MCF 10A (cell line): ENCODE measurements at places on chromosomes 3 and 15. TPM values are rescaled to one million over a fixed set of nuclear protein-coding genes. Genes with fewer than 3 reads are reported as not detected.

- peaks cover 12% of the 10 kb centered on the region for H3K27me3 ChIP-seq
- H3K4me1 ChIP-seq: no peaks in the 10 kb centered on the region
- DNase-seq: no peak
- H3K27ac ChIP-seq: no peak overlapping the region
- no peak overlapping the region for H3K4me3 ChIP-seq
- no peaks in the 10 kb centered on the region for H3K36me3 ChIP-seq
Observed at GRCh38 chr3:18526667-18527066, 101.5 kb upstream of the SATB1 start.

- no peaks in the 10 kb centered on the region for H3K27me3 ChIP-seq
- H3K4me3 ChIP-seq: no peak overlapping the region
- peaks cover 4% of the 10 kb centered on the region for H3K36me3 ChIP-seq
Observed at GRCh38 chr3:16993227-16993626, 108.5 kb downstream of the PLCL2 start.

C3orf62 gene
- total RNA-seq: 8.1 and 9.4 TPM in 2 replicates

- H3K27me3 ChIP-seq: no peaks in the 10 kb centered on the region
- H3K4me3 ChIP-seq: no peak overlapping the region
- no peaks in the 10 kb centered on the region for H3K36me3 ChIP-seq
- peak overlapping the region; percentile 91 for H3K27ac ChIP-seq
Observed at GRCh38 chr15:57609805-57610529, 18.3 kb downstream of the MYZAP start.

- no peaks in the 10 kb centered on the region for H3K4me1 ChIP-seq
- peaks cover 11% of the 10 kb centered on the region for H3K36me3 ChIP-seq
- H3K27me3 ChIP-seq: no peaks in the 10 kb centered on the region
Observed at GRCh38 chr15:69375151-69375790, 38.9 kb upstream of the KIF23 start.

DLEC1 gene
- 1.3 TPM in 1 of 2 replicates, not detected in the other for total RNA-seq

- no peaks in the 10 kb centered on the region for H3K4me1 ChIP-seq
- DNase-seq: no peak
Observed at GRCh38 chr15:71806452-71806931, 3.9 kb upstream of the NR2E3 start.

XCR1 gene
- total RNA-seq: not detected in 2 replicates

- no peaks in the 10 kb centered on the region for H3K36me3 ChIP-seq
- H3K27me3 ChIP-seq: no peaks in the 10 kb centered on the region
- no peak overlapping the region for H3K27ac ChIP-seq
- no peak for DNase-seq
Observed at GRCh38 chr15:100143378-100143777, 198.4 kb downstream of the ADAMTS17 start.

GRCh38 chr15:81338170-81339007 lies 14.4 kb upstream of the STARD5 start:
- no peaks in the 10 kb centered on the region for H3K27me3 ChIP-seq
- no peak overlapping the region for H3K4me3 ChIP-seq
- peak overlapping the region; percentile 31 for H3K27ac ChIP-seq
- no peaks in the 10 kb centered on the region for H3K36me3 ChIP-seq
- DNase-seq: peak; percentile 91

GRCh38 chr15:67784090-67784781 lies 41.1 kb upstream of the SKOR1 start:
- no peaks in the 10 kb centered on the region for H3K4me1 ChIP-seq
- no peak overlapping the region for H3K4me3 ChIP-seq
- no peaks in the 10 kb centered on the region for H3K27me3 ChIP-seq

DNA sequence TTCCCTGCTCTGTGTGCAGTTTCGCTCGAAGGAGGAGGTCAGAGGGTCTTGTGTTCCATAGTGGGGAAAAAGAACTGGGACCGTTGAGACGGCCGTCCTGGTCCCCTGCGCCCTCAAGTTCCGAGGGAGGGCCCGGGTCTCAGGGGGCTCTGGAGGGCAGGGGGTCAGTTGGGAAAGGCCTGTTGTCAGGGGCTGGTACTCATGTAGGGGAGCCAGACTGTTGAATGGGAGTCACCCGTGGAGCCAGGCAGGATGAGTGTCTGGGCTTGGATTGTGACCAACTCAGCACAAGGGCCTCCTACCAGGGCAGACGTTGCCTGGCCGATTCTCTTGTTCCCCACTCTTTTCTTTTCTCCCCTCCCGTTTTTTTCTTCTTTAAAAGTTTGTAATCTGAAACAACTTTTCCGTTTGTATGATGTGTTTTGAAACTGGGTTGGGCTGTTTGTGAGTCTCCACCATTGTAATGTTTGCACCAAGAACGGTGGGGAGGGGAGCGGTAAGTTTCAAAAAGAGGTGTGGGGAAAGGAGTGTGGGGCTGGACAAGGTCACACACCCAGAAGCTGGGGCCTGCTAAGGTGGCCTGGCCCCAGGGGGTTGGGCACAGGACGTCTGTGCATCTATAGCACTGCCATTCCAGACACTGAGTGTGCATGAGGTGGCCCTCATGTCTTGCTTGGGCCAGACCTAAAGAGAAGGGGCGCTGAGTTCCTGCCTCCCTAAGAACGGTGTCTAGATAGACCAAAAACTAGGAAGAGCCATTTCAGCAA lies 1.1 kb downstream of the CMTM7 start:
- H3K27me3 ChIP-seq: no peaks in the 10 kb centered on the region
- H3K27ac ChIP-seq: peak overlapping the region; percentile 20
- peaks cover 6% of the 10 kb centered on the region for H3K4me1 ChIP-seq
- peak overlapping the region; percentile 80 for H3K4me3 ChIP-seq
- no peaks in the 10 kb centered on the region for H3K36me3 ChIP-seq

GRCh38 chr15:69315402-69316110 lies 16.8 kb downstream of the PAQR5 start:
- peaks cover 5% of the 10 kb centered on the region for H3K4me1 ChIP-seq
- peaks cover 5% of the 10 kb centered on the region for H3K36me3 ChIP-seq
- no peak for DNase-seq
- no peak overlapping the region for H3K27ac ChIP-seq
- H3K27me3 ChIP-seq: no peaks in the 10 kb centered on the region

DNA sequence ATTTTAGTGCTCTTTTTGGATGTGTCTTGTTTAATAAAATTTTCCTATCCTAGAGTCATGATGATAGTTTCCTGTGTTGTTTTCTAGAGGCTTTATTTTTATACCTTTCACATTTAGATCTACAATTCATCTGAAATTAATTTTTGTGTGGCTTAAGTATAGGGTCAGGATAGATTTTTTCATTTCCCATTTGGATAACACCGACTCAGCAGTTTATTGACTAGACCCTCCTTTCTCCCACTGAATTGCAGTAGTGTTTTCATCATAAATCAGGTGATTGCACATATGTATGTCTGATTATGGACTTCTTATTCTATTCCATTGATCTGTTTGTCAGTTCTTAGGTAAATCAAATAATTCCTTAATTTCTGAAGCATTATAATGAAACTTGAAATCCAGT lies 10.4 kb downstream of the PRR23A start:
- H3K4me1 ChIP-seq: no peaks in the 10 kb centered on the region
- H3K36me3 ChIP-seq: no peaks in the 10 kb centered on the region

DNA sequence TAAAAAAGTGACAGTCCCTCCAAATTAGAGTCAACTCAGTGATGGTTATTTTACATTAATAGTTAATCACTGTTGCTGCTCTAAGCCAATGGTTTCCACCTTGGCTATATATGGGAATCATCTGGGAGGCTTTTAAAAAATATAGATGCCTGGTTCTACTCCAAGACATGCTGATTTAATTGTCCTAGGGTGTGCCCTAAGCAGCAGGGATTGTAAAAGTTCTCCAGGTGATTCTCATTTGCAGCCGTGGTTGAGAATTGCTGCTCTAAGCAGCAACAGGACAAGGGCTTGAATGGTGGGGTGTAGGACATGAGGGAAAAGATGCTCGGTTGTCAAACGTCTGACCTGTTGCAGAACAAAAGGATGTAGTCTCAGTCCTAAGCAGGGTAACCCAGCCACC lies 405.1 kb upstream of the MCTP2 start:
- H3K27ac ChIP-seq: no peak overlapping the region
- no peaks in the 10 kb centered on the region for H3K27me3 ChIP-seq
- no peak for DNase-seq
- no peak overlapping the region for H3K4me3 ChIP-seq

TEX9 gene
- total RNA-seq: 6.3 and 6.8 TPM in 2 replicates

- H3K36me3 ChIP-seq: no peaks in the 10 kb centered on the region
- H3K4me3 ChIP-seq: no peak overlapping the region
- H3K4me1 ChIP-seq: no peaks in the 10 kb centered on the region
- DNase-seq: no peak
- H3K27ac ChIP-seq: no peak overlapping the region
Observed at GRCh38 chr15:100216182-100216581, 125.6 kb downstream of the ADAMTS17 start.

SLCO2A1 gene
- total RNA-seq: 0.59 and 1.0 TPM in 2 replicates

GRCh38 chr3:78183906-78184599 lies 1144.2 kb downstream of the ROBO2 start:
- no peak overlapping the region for H3K27ac ChIP-seq
- no peak for DNase-seq
- H3K4me3 ChIP-seq: no peak overlapping the region
- H3K4me1 ChIP-seq: no peaks in the 10 kb centered on the region
- H3K27me3 ChIP-seq: no peaks in the 10 kb centered on the region

DNA sequence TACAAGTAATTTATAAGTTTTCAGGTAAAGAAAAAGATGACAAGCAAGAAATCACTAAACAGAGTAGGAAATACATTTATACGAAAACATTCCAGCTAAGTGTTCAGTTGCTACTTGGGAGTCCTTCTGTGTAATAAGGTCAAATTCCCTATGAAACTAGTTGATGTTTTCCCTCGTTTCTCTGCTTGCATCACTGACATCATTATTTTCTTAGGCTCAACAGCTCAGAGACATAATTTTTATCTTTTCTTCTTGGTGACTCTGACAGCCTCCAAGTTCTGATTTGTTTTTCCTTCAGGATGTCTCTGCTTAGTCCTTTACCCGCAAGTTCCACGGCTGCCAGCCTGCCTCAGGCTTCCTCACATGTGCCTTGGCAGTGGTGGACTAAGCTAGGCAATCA lies 173.6 kb downstream of the P3H2 start:
- no peak overlapping the region for H3K4me3 ChIP-seq
- H3K36me3 ChIP-seq: no peaks in the 10 kb centered on the region
- H3K27ac ChIP-seq: peak overlapping the region; percentile 74
- H3K4me1 ChIP-seq: peaks cover 25% of the 10 kb centered on the region

GRCh38 chr3:175885231-175885766 lies 1026.2 kb downstream of the NAALADL2 start:
- H3K4me1 ChIP-seq: no peaks in the 10 kb centered on the region
- no peak overlapping the region for H3K27ac ChIP-seq
- no peak for DNase-seq
- no peaks in the 10 kb centered on the region for H3K36me3 ChIP-seq
- H3K27me3 ChIP-seq: no peaks in the 10 kb centered on the region

TGM4 gene
- total RNA-seq: 1.1 and 2.5 TPM in 2 replicates

DNA sequence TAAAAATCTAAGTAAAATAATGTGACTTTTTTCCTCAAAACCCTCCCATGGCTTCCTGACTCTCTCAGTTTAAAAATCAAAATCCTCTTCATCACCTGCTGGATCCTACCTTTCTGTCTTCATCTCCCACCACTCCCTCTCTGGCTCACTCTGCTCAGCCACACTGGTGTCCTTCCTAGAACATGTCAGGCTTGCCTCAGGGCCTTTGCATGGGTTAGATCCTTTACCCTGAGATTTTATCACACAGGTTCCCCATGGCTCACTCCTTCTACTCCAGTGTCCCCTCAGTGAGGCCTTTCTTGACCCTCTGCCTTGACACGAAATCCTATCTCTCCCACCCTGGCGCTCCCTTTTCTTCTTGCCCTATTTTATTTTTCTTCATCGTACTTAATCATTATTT lies 141.8 kb downstream of the RPL22L1 start:
- H3K36me3 ChIP-seq: no peaks in the 10 kb centered on the region
- H3K27me3 ChIP-seq: no peaks in the 10 kb centered on the region
- no peak overlapping the region for H3K27ac ChIP-seq
- DNase-seq: no peak
- H3K4me1 ChIP-seq: peaks cover 11% of the 10 kb centered on the region

- H3K27ac ChIP-seq: peak overlapping the region; percentile 98
- H3K36me3 ChIP-seq: peaks cover 57% of the 10 kb centered on the region
- DNase-seq: no peak
- no peaks in the 10 kb centered on the region for H3K27me3 ChIP-seq
Observed at GRCh38 chr3:9891072-9891622, 737 bp downstream of the JAGN1 start.

DNA sequence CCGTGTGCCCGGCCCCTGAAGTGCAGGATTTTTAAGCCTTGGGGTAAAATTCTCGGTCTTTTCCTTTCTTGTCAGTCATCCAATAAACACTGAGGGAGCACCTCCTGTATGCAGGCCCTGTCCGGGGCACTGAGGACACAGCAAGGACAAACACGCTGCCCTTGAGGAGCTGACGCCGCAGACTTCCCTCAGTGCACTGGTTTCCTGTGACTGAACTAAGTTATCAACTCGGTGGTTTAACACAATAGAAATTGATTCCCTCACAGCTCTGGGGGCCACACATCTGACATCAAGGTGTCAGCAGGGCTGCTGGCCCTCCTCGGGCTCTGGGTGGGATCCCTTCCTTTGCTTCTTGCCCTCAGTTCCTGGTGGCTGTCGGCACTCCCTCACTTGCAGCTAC lies 65.1 kb downstream of the ZNF445 start:
- no peaks in the 10 kb centered on the region for H3K27me3 ChIP-seq
- no peak for DNase-seq
- peaks cover 4% of the 10 kb centered on the region for H3K36me3 ChIP-seq
- no peaks in the 10 kb centered on the region for H3K4me1 ChIP-seq
- H3K27ac ChIP-seq: no peak overlapping the region
- no peak overlapping the region for H3K4me3 ChIP-seq

- peaks cover 31% of the 10 kb centered on the region for H3K4me1 ChIP-seq
- no peaks in the 10 kb centered on the region for H3K27me3 ChIP-seq
- no peaks in the 10 kb centered on the region for H3K36me3 ChIP-seq
- peak overlapping the region; percentile 84 for H3K27ac ChIP-seq
- H3K4me3 ChIP-seq: peak overlapping the region; percentile 58
Observed at GRCh38 chr3:101065962-101066361, 72.7 kb upstream of the ABI3BP start.

CACNA2D3 gene
- 1.5 and 2.3 TPM in 2 replicates for total RNA-seq

EPHA6 gene
- 0.33 and 0.66 TPM in 2 replicates for total RNA-seq

DNA sequence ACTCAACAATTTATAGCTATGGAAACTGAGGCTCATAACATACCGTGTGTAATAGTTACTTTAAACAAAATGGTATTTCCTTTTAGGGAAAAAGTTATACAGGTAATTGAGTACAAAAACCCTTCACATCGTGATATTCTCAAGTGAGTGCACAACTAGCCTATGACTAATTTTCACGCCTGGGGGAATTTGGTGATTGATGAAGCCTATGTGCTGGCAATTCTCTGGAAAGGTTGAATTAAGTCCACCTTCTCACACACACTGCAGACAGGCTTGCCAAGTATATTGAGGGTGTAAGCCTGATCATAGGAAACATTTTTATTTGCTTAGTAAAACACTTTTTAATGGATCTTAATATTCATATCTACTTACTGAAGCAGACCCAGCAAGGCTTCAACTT lies 41.3 kb upstream of the ROBO2 start:
- no peak for DNase-seq
- no peak overlapping the region for H3K4me3 ChIP-seq
- no peaks in the 10 kb centered on the region for H3K4me1 ChIP-seq
- H3K36me3 ChIP-seq: no peaks in the 10 kb centered on the region

RCN2 gene
- total RNA-seq: 48.1 and 68.8 TPM in 2 replicates
